Stimulated activated CD8-positive, alpha-beta memory T cell treated with anti-CD3 and anti-CD28 coated beads, Interleukin-2, amount 100 ng/mL, for 48 hours (primary cell): ENCODE measurements at places on chromosomes 11 and 22.

DNA sequence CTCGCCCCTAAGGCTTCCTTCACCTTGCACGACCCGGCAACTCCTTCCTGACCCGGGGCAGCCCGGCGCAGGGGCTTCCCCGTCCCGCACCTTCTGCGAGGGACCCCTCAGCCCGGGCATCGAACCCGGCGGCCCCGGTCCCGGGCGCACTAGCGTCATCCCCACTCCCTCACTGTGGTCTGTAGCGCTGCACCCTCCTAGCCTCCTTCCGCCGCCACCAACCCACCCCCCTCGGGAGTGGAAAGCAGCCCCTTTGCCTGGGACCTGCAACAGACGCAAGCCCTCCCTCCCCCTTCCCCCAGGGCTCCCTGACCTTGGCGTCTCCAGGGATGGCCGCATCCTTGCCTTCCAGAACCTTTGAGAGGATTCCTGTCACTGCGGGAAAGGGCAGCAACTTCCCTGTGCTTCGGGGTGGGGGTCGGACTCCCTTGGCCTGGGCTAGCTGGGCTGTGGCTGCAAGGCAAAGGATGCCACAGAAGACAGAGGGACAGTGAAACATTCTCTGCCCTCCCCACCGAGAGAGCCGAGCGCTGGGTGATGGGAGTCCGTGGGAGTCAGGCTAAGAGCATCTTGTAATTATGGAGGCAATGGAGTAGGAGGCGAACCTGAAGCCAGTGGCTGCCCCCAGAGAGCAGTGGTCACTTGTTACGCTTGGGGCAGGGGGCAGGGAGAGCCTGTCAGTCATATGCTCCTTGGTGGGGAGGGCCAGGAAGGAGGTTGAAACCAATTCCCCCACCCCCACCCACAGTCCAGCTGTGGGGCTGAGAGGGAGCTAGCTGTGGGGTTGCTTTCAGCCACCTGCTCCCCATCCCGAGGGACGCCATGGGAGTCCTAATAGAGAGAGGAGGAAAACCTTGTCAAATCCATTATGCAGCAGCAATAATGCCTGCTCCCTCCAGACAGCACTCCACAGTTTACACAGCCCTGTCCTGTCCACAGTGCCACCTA, 920 bp downstream of the TMEM132A start:
- DNase-seq, result no peak

DNA sequence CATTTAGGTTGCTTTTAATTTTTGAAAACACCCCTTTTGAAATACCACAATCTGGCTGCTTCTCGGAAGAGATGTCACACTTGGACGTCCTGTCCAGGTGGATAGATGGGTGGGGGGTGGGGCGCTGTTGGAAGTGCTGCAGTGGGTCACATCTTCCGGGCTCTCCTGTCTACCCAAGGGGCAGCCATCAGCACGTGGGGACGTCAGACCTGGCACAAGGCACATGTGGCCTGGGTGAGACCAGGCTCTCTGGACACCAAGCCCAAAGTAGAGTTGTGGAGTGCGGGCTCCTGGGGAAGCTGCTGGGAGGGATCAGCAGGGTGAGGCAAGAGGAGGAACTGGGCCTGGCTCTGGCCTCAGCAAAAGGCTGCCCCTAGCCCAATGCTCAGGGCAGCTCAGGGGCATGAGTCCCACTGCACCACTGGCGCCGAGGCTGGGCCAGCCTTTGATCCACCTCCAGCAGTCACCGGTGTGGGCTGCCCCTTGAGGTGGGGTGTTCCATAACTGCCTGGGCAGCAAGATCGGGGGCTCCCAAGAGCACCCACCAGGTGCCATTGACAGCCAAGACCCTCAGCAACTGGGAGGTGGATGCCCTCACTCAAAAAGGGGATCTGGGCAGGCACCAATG, 68.6 kb upstream of the CCND1 start:
- DNase-seq, result no peak

DNA sequence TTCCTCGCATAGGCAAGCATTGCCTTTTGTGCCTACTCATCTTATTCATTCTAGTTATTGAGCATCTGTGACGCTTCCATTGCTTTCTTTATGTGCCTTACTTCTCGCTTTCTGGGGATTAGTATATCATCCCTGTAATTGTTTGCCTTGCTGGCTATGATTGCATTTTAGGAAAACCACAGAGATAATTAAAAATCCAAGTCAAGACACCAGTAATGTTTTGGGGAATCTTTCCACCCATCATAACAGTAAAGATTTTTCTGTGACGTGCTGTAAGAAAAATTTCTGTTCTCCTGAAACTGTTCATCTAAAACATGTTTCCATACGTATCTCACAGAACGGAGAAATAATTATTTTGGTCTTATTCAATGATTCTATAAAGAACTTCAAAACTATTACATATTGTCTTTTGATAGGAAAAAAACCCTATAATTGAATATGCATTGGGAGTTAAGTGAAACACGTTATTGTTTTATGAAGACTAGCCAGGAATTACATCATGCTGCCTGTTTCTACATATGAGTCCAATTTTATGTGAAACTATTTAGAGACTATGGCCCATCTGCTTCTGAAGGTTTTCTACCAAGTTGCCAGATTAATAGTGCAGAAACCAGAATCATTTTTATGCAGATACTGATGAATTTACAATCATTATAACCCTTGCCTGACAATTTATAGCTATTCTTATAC, 133.7 kb upstream of the FIBIN start:
- no peak for DNase-seq

GRCh38 chr22:36946421-36947158, 33.2 kb downstream of the CSF2RB start:
- DNase-seq, result no peak

DNA sequence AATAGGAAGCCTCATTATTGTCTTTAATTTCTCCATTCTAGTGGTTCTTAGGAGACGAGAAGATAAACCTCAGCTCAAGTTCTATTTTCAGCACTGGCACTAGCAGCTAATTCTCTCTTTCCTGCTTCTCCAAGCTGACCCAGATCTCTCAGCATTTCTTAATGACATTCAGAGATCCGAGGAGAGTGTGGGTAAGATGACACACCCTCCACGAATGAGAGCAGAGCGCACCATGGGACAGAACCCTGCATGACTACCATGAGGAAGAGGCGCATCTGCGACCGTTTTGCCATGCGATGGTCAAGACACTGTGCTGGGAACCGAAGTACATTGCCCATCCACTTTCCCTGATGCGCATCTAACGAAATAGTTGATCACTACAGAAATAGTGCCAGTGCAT, 241.8 kb downstream of the LARGE1 start:
- no peak for DNase-seq

- no peak for DNase-seq
These were observed 6.9 kb downstream of the OSBPL5 start for GRCh38 chr11:3158131-3158591.

DNA sequence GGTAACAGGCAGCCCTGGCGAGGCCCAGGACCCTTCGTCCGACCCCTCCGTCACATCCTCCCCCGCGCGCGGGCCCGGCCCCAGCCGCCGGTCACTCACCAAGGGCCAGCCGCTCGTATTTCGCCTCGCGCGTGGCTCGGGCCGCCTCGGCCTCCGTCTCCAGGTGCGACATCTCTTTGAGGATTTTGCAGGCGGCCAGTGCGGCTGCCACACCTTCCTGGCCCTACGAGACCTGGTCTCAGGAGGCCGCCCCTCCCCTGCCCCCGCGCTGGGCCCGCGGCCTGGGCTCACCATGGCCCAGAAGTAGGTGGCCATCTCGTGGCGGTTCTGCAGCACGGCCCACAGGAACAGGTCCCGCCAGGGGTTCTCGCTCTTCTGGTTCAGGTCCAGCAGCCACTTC, 14.1 kb downstream of the TSSC4 start:
- no peak for DNase-seq
